ENCODE measurements at places on chromosomes 12 and 14. TPM values are rescaled to one million over a fixed set of nuclear protein-coding genes. Genes with fewer than 3 reads are reported as not detected.

DNA sequence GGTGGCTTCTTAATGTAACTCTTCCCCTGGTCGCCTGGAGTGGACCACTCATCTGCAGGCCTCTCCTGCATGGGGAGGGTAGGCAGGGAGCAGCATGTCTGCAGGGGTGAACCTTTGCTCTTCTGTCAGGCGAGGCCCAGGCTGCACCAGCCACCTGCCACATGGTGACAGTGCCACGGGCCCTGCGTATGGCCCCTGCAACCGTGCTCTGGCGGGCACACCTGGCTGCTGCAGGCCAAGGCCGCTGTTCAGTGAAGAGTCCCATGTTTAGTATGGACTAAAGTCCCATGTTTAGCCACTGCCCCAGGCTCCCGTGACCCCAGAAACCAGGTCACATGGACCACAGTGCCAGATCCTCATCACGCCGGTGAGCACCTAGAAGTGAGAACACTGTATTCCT, 187.0 kb downstream of the ADGRD1 start:
- no peak for DNase-seq

GRCh38 chr12:77089686-77090220, 24.4 kb upstream of the E2F7 start:
- DNase-seq = no peak

DNA sequence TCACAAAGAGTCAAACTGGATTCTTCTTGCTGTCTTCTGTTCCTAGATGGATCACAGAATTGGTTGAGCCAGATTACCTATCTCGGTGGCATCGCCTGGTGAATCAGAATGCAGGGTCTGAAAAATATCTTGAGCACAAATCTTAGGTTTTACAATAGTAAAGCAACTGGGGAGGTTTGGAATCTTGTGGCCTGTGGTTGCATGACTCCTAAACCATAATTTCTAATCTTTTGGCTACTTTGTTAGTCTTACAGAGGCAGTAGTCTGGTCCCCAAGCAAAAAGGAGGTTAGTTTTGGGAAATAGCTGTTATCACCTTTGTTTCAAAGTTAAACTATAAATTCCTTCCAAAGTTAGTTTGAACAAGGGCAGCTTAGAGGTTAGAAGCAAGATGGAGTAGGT, 1488.5 kb upstream of the FLRT2 start:
- DNase-seq = no peak

GRCh38 chr12:51922146-51922545, 14.8 kb downstream of the ACVRL1 start:
- no peak for DNase-seq

DNA sequence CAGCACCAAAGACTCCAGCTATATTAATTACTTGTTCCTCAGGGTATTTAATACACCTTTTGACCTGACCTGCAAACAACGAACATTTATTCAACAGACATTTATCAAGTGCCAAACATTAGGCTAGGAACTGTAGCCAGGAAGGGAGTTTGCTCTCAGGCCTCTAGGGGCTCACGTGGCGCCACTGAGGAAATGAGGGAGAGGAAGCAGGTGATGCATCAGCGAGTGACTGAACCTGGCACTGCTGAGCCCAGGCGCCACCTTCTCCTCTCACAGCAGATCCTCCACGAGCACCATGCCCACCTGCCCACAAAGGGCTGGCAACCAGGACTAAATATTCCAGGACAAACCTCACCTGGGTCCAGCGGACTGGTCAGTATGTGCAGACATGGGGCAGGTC, 50.2 kb downstream of the SETD3 start:
- peak; percentile 36 for DNase-seq

DNA sequence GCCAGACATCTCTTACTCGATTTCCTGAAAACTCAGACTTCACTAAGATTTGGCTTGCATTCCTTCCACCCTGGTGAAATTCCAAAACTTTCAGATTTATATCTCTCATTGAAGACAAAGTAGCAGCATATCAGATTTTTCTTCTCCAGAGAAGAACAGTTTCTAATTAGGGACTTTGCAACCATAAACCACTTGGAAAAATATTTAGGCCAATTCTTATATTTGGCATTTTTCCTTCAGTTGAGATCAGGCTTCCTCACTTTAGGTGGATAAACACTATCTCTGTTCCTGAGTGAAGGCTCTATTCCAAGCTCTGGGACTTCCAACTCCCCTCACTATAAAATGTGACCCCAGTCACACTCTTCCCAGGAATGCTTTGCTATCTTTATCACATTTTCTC, 1434.3 kb upstream of the FLRT2 start:
- DNase-seq = no peak

The CMKLR1 gene
- not detected for total RNA-seq

DNA sequence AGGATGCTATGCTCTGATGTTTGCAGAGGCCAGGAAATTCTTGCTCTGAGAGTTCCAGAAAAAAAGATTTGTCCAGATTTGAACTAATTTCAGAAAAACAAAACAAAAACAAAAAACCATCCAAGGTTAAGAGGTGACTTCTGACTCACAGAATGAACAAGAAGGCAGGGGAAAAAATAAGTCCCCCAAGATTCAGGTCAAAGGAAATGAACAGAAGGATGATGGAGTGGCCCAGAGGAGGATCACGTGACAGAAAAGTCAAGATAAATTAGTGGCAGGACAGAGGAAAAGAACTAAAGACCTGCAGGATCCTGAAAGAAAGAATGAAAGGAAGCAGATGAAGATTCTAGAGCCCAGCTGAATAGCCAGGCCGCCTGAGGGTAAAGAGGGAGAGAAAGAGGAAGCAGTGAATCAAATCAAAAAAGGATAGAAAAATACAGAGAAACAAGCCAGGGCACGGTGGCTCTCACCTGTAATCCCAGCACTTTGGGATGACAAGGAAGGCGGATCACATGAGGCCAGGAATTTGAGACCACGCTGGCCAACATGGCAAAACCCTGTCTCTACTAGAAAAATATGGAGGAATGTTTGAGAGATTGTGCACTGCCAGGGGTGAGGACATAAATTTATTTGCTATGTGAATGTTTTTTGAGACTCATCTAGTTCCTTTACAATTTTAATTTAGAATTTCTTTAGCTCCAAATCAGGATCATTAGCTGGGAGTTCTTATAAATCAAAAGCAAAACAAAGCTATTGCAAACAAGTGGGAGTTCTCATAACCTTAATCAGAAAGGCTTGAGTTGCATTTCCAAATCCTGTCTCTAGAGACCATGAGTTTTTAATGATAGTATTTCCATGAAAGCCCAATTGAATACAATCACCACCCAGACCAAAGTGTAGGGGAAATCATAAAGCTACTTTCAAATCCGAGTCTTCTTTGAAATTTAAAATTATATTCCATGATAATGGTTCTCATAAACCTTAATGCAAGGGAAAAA, 217.1 kb upstream of the PLEKHG7 start:
- DNase-seq = no peak

- DNase-seq = no peak
Observed at GRCh38 chr12:106527356-106527755, 55.4 kb upstream of the RFX4 start.

DNA sequence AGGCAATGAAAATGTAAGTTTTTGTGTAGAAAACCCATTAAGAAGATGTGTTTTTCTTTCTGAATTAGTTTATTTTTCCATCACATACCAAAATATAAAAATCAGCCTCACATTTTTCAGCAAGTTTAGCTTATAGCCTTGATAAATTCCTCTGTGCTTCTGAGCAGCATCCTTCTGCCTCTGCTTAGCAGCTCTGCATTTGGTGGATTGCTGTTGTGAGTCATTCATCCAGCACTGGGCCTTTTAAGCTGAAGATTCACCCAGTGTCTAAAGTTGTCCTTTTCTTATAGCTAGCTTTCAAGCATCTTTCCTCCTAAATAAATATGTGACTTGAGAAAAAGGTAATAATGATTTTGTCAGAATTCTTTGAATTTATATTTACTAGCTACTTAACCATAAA, 206.1 kb downstream of the PCNX1 start:
- DNase-seq = no peak

The FOXN4 gene
- total RNA-seq = not detected

DNA sequence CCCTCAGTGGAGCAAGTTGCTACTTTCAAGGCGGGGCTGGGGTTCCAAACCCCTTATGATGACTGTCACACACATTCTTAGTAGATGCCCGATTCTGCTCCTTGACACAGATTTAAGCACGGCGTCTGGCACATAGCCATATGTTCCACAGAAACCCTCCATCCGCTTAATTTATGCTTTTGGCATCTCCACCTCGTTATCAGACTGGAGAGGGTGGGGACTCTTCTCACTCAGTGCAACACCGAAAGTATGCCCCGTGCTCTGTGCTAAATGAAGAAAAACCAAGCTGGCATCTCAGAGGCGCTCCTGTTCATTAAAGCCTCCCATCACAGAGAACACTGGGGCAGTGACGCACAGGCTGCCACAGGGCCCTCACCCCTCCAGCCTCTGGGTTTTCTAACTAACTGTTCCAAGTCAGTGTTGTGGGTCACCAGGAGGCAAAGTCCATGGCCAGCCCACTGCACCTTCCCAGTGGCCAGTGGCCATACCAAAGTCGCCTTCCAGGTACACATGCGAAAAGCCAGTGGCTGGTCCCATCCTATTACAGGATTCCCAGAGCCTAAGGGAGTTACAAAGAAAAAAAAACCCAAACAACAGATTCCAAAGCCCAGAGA, 27.3 kb downstream of the CCDC88C start:
- DNase-seq = no peak

- DNase-seq = peak; percentile 39
Observed at GRCh38 chr12:75289753-75290152, 40.4 kb downstream of the CAPS2 start.

- peak; percentile 36 for DNase-seq
Observed at GRCh38 chr14:79050787-79051727, 880.9 kb downstream of the NRXN3 start.

The PRMT5 gene
- total RNA-seq = 74.3 TPM

DNA sequence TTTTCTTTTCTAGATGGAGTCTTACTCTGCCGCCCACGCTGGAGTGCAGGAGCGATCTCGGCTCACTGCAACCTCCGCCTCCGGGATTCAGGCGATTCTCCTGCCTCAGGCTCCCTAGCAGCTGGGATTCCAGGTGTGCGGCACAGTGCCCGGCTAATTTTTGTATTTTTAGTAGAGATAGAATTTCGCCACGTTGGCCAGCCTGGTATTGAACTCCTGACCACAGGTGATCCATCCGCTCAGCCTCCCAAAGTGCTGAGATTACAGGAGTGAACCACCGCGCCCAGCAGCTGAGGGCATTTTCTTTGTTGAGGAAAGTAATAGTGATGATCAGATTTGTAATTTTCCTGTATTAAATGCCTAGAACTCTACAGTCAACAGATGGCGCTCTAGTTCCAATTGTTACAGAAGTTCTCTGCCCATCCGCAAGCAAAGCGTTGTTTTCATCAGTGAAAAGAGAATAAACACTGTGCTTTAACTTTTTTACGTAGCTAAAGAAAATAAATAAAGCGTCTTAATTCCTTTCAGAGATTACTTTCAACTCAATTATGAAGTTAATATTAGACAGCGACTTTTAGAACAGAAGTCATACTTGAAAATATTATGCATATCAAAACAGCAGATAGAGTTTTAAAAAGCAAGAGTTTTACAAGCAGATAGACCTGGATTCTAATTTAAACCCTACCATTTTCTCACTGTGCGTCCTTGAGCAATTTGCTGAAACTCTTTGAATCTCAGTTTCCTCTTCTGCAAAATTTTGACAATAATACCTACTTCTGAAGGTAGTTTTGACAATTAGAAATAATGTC, 335.1 kb downstream of the DUSP6 start:
- peak; percentile 84 for DNase-seq

DNA sequence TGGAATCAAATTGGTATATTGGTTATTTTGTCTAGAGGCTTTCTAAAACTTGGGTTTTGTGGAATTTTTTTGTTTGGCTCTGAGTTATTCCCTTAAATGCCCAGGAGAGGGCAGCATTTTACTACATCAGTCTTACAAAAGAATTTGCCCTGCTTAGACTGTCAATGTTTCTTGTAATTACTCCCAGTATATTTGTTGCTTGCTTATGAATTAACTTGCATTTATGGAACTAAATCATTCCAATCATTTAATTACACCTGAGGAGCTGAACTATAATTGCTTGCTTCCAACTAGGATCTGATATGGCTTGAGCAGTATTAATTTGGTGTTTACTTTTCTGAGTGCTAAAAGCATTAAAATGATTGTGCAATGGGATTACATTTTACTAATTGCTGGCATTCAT, 48.7 kb downstream of the MIPOL1 start:
- peak; percentile 63 for DNase-seq

GRCh38 chr14:31678421-31679249, 117.4 kb downstream of the NUBPL start:
- no peak for DNase-seq

DNA sequence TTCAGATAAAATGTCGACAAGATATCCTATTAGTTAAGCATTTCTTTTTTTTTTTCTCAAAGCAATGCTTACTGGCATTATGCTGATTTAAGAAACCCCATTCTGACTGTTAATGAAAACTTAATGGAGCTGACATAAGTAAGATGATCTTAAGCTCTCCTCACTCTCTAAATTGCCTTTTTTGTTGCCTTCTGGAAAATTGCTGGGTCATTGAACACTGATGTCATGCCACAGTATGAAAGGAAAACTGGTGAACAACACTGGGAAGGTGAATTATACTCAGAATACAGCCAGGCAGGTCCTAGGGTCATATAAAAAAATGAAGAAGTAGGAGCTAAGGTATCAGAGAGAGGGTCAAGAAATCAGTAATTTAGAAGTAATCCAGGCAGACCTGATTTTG, 179.9 kb downstream of the BTG1 start:
- peak; percentile 69 for DNase-seq

DNA sequence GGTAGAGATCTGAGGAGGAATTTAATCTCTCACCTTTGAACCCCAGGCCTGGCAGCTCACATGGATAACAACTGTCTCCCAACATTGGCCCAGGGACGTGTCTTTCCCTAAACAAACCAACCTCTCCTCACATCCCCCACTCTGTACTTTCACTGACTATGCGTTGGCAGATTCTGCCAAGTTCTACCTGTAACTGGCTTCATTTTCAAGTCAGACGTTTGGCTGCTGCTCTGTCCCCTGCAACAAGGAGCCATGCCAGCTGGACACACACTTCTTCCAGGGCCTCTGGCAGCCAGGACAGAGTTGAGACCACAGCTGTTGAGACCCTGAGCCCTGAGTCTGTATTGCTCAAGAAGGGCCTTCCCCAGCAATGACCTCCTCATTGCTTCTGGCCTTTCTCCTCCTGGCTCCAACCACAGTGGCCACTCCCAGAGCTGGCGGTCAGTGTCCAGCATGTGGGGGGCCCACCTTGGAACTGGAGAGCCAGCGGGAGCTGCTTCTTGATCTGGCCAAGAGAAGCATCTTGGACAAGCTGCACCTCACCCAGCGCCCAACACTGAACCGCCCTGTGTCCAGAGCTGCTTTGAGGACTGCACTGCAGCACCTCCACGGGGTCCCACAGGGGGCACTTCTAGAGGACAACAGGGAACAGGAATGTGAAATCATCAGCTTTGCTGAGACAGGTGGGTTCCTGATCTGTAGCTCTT, at the start of gene INHBC:
TSS of gene INHBC (plus strand) at position 268 of the 707 bp plus-strand sequence. CDS start at position 371, 103 bp downstream.
- DNase-seq = peak; percentile 29
